ENCODE measurements at places on chromosomes 4 and X.
A peak's percentile ranks its signal among the peaks of the same experiment; 100 is the strongest.

GRCh38 chr4:128847082-128847724 is 37.7 kb downstream of the JADE1 start:
- DNase-seq = peak; percentile 62

GRCh38 chr4:158020176-158020575 is 152.6 kb downstream of the GASK1B start:
- DNase-seq = no peak

GRCh38 chr4:110005461-110006056 is 92.9 kb downstream of the EGF start:
- DNase-seq = peak; percentile 53

DNA sequence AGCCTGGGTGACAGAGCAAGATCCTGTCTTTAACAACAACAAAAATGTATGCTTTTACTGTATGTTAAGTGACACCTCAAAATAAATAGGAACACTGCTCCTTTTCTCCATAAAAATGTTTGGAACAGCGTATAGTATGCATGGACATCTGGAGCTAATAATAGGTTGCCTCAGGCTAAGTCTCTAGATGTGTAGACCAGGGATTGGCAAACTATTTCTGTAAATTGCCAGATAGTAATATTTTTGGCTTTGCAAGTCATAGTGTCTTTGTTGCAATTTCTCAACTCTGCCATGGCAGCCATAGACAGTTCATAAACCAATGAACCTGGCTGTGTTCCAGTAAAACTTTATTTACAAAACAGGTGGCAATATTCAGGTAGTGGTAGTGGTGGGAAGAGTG is 76.6 kb upstream of the CBLL2 start:
- no peak for DNase-seq

- DNase-seq = no peak
Observed at GRCh38 chr4:142211444-142211843, 575.1 kb downstream of the IL15 start.

GRCh38 chrX:125404667-125405160 is 85.0 kb downstream of the TEX13C start:
- no peak for DNase-seq

DNA sequence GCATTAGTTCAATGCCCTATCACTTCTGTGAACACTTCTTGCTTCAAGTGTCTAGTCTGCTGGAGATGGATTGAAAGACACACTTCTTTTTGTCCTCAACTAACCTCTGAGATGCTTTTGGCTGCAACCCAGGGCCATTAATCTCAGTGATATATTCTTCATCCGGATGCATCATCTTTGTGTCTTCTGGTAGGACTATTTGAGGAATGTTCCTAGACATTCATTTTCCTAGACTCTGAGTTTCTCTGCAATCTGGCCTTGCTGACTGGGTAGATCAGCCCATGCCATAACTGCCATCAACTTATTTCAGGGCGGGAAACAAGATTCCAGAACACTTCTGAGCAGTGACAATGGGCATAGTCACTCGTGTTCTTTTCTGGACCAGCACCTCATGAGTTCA is 329.4 kb downstream of the PDGFC start:
- DNase-seq = no peak

- DNase-seq = no peak
Observed at GRCh38 chrX:73478961-73479360, 32.1 kb downstream of the CDX4 start.

Measured in AML-193 (cell line).